ENCODE measurements at places on chromosomes 1 and 21.

DNA sequence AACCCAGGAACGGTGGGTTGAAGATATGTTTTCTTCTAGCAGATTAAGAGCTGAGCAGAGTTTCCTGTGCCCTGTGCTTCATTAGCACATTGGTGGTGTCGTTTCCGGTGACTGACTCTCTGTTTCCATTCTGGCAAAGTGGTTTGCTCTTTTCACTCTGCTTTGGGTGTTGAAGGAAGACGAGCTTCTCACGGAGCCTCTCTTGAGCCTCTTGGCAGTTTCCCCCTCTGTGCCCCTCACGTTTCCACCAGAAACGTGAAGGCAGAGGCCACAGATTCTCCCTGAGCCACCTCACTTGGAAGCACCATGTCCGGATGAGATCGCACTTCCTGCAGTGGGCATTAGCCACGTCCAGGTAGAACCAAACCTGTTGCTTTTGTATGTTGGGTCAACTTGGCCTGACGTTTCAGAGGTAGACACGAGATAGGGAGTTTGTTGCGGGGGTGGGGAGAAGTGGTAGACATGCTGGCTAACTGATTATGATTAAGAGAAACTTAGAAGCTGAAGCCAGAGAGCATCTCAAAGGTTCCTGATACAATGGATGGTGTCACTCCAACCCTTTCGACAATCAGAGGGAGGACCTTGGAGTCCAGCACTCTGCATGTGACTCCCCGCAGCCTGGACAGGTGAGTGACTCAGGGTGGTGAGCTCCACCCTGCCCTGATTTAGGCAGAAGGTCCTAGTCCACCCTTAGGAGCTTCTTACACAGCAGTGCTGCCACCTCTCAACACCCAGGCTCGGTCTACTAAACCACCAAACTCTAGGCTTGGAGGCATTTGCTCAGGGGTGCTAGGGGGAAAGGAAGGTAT is at the start of gene LAX1:
Gene LAX1 (plus strand): TSS at position 155 of the 809 bp plus-strand sequence. CDS start 383 bp downstream, at position 538.
- DNase-seq: no peak

- no peak for DNase-seq
Measured at GRCh38 chr21:29386803-29387202, 88.1 kb downstream of the BACH1 start.

- DNase-seq: no peak
Measured at GRCh38 chr1:3033040-3033789, 11.9 kb downstream of the ACTRT2 start.

GRCh38 chr1:169363046-169363730 is 4.4 kb downstream of the NME7 start:
- DNase-seq: no peak

DNA sequence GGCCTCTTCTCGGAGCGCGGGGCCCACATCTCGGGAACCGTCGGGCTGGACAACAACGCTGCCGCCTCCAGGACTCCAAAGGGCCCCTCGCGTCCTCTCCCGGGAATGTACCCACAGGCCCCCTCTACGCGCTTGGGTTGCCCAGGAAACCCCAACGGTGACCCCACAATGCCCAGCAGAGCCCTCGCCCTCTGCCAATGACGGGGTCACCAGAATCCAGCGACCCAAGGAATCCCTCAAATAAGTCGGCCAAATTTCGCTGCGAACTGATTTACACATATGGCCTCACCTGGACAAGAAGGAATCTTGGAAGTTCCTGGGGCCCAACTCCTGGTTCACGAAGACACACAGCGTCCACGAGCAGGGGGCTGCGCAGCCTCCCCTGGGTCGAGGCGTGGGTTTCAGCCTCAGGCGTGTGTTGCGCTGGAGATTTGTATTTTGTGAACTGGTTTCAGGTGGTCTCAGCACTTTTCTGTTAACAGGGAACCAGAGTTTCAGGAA is 78.1 kb downstream of the DESI2 start:
- DNase-seq: no peak

- no peak for DNase-seq
Measured at GRCh38 chr1:235720544-235720943, 71.0 kb upstream of the GNG4 start.

DNA sequence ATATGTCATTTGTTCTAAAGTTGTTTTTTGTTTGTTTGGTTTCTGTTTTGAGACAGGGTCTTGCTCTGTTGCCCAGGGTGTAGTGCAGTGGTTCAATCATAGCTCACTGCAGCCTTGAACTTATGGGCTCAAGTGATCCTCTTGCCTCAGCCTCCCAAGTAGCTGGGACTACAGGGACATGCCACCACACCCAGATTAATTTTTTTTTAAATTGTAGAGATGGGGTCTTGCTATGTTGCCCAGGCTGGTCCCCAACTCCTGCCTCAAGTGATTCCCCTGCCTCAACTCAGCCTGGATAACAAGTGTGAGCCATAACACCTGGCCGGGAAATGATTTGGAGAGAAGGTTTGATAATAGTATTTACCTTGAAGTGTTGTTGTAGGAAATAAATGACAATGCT is 18.2 kb downstream of the NEXN start:
- no peak for DNase-seq

DNA sequence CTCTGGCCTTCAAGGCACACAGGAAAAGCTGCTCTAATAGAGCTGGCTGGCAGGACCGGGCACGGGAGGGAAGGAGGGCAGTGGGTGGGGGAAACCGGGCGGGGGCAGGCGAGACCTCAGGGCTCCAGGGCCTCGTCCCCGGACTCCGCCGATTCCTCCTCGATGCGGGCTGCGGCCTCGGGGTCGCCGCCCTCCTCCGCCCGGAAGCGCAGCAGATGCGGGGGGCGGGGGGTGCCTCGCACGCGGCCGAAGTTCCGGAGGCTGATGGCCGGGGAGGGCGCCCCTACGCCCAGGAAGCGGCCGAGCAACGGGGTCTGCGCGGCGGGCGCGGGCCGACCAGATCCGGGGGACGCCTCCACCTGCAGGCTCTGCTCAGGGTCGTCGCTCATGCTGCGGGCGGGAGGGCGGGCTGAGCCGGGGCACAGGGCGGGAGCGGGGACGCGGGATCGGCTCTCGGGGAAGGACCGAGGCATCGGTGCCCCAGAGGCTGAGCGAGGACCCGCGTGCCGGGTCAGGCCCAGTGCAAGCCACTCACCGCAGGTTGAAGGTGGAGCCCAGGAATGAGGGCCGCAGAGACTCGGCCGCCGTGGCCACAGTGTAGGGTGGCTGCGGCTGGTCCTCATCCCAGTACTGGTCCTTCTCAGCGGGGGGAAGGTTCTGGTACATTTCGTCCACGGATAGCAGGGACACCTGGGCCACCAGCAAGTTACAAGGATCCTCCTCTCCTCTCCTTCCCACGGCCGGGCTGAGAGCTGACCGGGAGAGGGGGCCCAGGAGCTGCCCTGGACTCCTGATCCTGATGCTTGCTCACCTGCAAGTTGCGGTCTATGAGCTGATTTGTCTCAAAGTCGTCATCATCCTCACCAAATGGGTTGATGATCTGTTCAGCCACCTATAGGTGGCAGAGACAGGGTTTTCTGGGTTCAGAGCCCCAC is 3.6 kb downstream of the BEST4 start:
- DNase-seq: no peak
